Cardiac muscle cell (in vitro differentiated cells and primary cell): ENCODE measurements at places on chromosomes 1 and 21. TPM values are rescaled to one million over a fixed set of nuclear protein-coding genes. Genes with fewer than 3 reads are reported as not detected.

- no peak for DNase-seq
These were observed 28.9 kb downstream of the LDLRAD2 start for GRCh38 chr1:21840981-21841380.

GRCh38 chr1:185739967-185740366 is 5.8 kb downstream of the HMCN1 start:
- no peak for DNase-seq

- DNase-seq, result peak; percentile 61
These were observed 21.6 kb upstream of the STUM start for GRCh38 chr1:226526801-226527595.

GRCh38 chr1:68889471-68889870 is 392.6 kb upstream of the DEPDC1 start:
- no peak for DNase-seq

DNA sequence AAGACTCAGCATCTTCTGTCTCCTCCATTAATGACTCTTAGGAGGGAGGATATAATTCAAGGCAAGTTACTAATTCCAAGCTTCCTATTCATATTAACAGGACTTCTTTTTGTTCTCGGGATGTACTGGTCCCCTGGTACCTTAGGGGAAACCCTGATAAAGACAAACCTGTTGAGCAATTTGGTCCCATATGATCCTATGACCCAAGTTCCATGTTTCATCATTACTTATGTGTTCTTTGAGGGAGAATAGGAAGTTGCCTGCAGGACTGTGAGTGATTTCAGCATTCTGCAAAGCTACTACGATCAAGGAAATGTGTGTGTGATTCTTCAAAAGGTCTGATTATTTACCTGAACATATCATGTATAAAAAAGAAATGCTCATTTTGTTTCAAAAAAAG is 5.8 kb upstream of the FMO3 start:
- DNase-seq, result no peak

The ZNF683 gene
- not detected in 2 replicates for total RNA-seq
